ENCODE measurements at places on chromosomes 3 and 15.

- no peak overlapping the region for H3K4me3 ChIP-seq
- H3K36me3 ChIP-seq: peaks cover 4% of the 10 kb centered on the region
Measured at GRCh38 chr15:80168421-80168820, 15.6 kb downstream of the FAH start.

- H3K27me3 ChIP-seq: no peaks in the 10 kb centered on the region
- no peak overlapping the region for H3K4me3 ChIP-seq
- H3K27ac ChIP-seq: no peak overlapping the region
- H3K36me3 ChIP-seq: peaks cover 19% of the 10 kb centered on the region
- DNase-seq: no peak
Measured at GRCh38 chr3:196270499-196270898, 17.0 kb downstream of the PCYT1A start.

GRCh38 chr3:104397713-104398112, 969.0 kb upstream of the ALCAM start:
- no peak overlapping the region for H3K27ac ChIP-seq
- H3K4me1 ChIP-seq: no peaks in the 10 kb centered on the region
- no peak for DNase-seq

DNA sequence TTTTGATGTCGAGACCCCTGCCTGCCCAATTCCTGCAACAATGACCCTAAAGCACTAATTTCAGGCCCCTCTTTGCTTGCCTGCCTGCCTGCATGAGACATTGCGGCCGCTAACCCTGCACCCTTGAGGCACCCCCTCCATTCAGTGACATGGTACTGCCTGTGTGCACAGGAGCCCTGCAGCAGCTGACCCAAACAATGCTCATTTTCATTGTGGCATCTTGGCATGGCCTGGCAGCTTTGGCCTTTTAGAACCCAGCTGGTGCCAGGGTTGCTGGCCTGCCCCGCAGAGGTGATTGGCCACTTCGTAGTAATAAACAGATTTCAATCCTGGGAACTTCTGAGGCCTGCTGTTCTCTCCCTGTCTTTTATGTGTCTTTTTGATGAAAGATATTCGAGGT, 33.8 kb downstream of the SLCO3A1 start:
- H3K4me1 ChIP-seq: peaks cover 14% of the 10 kb centered on the region
- no peak overlapping the region for H3K27ac ChIP-seq
- no peak for DNase-seq
- H3K36me3 ChIP-seq: no peaks in the 10 kb centered on the region
- H3K4me3 ChIP-seq: no peak overlapping the region

DNA sequence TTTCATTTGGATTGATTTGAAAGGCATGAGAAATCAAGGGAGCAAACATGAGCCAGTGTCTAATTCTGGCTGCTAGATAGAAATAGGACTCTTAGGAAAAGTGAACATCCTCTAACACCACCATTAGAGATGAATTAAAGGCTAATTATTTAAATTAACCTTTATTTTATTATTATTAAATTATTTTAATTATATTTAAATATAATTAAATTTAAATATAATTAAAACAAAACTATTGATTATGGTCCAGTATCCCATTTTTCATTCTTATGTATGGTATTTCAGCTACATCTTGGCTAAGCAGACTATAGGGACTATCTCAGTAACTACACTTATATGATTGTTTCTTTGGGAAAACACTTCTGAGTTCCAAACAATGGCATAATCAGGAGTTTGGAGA, 904.8 kb downstream of the NAALADL2 start:
- H3K27ac ChIP-seq: no peak overlapping the region
- H3K27me3 ChIP-seq: no peaks in the 10 kb centered on the region
- no peak for DNase-seq
- H3K4me3 ChIP-seq: no peak overlapping the region

GRCh38 chr3:184235381-184236032, 6.1 kb downstream of the VWA5B2 start:
- H3K36me3 ChIP-seq: no peaks in the 10 kb centered on the region
- no peak overlapping the region for H3K27ac ChIP-seq
- DNase-seq: no peak
- peaks cover 25% of the 10 kb centered on the region for H3K27me3 ChIP-seq

DNA sequence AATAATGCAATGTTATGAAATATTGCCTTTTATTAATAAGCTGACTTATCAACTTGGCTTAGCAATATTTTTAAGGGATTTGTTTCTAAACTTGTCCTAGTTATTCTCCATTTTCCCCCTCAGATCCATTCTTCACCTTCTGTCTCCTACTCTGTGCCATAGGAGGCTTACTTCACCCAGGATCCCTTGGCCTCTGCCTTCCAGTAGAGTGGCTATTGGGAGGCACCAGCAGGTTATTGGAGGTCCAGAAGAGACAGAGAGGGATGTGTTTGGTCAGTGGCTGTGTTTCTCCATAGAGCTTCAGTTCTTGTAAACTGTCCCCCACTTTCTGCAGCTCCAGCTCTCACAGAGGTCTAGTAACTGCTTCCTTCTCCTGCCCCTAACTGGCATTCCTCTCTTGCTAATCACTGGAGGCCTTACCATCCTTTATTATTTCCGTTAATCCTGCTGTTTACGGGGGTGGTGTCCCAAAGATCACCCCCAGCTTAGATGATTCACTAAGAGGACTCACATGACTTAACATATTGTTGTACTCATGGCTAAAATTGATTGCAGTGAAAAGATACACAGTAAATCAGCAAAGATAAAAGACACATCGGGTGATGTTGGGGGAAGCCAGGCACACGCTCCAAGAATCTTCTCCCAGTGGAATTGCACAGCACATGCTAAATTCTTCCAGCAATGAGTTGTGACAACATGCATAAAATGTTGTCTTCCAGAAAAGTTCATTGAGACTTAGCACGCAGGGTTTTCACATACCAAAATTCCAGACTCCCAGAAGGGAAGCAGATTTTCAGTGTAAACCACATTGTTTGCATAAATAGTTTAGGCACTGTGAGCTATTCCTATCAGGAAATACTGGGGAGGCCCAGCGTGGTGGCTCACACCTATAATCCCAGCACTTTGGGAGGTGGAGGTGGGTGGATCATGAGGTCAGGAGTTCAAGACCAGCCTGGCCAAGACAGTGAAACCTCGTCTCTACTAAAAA, 67.5 kb downstream of the RPL22L1 start:
- H3K36me3 ChIP-seq: no peaks in the 10 kb centered on the region
- no peaks in the 10 kb centered on the region for H3K27me3 ChIP-seq
- no peak overlapping the region for H3K4me3 ChIP-seq
- no peaks in the 10 kb centered on the region for H3K4me1 ChIP-seq
- no peak for DNase-seq
- no peak overlapping the region for H3K27ac ChIP-seq

DNA sequence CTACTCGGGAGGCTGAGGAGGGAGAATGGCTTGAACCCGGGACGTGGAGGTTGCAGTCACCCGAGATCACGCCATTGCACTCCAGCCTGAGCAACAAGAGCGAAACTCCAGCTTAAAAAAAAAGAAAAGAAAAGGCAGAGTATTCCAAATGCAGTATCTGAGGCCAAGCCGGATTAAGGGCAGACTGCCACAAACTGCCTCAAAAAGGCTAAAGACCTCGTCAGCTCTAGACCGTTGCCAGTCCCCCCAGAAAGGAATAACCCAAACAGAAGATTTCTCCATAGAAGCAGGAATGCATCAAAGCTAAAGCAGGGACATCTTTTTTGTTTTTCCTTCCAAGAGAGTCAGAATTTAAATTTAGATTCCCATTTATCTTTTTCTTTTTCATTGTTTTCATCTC, 72.9 kb downstream of the TM4SF4 start:
- H3K4me3 ChIP-seq: no peak overlapping the region
- no peaks in the 10 kb centered on the region for H3K27me3 ChIP-seq
- H3K36me3 ChIP-seq: no peaks in the 10 kb centered on the region
- DNase-seq: no peak

DNA sequence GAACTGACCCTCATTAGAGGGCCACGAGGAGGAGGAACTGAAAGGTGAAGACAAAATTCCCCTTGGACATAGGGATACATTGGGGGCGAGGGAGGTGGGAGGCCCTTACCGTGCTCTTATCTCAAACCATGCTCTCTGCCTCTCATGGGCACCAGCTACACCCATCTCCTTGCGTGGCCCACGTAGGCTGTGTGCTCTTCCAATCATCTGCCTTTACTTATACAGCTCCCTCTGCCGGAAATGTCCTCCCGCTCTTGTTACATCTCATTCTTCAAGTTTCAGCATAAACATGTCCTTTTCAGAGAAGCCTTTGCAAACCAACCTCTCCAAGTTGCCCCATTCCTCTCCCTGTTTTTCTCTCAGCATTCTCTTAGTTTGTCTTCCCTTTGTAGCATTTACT, 307.8 kb upstream of the PROK2 start:
- no peaks in the 10 kb centered on the region for H3K36me3 ChIP-seq
- H3K4me3 ChIP-seq: no peak overlapping the region
- DNase-seq: no peak
- H3K27me3 ChIP-seq: no peaks in the 10 kb centered on the region
- no peak overlapping the region for H3K27ac ChIP-seq
- H3K4me1 ChIP-seq: no peaks in the 10 kb centered on the region

GRCh38 chr3:29475854-29476253, 195.0 kb downstream of the RBMS3 start:
- no peaks in the 10 kb centered on the region for H3K4me1 ChIP-seq
- H3K27ac ChIP-seq: no peak overlapping the region
- no peak for DNase-seq
- H3K36me3 ChIP-seq: no peaks in the 10 kb centered on the region
- H3K27me3 ChIP-seq: no peaks in the 10 kb centered on the region
- no peak overlapping the region for H3K4me3 ChIP-seq

DNA sequence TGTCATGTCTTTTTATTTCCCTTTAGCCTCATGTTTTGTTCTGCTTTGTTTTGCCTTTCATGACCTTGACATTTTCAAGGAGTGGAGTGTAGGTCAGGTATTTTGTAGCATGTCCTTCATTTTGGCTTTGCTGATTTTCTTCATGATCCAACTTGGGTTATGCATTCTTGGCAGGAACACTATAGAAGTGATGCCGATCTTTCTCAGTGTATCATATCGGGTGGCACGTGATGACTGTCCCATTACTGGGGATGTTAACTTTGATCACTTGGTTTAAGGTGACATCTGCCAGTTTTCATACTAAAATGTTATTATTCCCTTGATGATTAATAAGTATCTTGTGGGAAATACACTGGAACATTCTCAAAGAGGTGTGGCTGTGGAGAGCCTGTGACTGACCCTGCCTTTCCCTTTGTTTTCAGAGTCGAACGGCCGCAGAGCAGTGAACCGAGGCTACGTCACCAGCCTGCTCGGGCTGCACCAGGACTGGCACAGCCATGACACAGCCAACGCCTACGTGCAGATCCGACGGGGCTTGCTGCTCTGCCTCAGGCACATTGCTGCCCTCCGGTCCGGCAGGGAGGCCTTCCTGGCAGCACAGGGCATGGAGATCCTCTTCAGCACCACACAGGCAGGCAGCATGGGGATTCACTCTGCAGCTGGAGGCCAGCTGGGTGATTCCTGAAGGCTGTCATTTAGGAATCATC, 167.7 kb downstream of the AGBL1 start:
- H3K27me3 ChIP-seq: no peaks in the 10 kb centered on the region
- no peak overlapping the region for H3K4me3 ChIP-seq
- H3K36me3 ChIP-seq: no peaks in the 10 kb centered on the region
- no peaks in the 10 kb centered on the region for H3K4me1 ChIP-seq
- no peak overlapping the region for H3K27ac ChIP-seq
- no peak for DNase-seq

GRCh38 chr15:31469786-31470525, 143.3 kb downstream of the KLF13 start:
- no peaks in the 10 kb centered on the region for H3K36me3 ChIP-seq
- peaks cover 39% of the 10 kb centered on the region for H3K4me1 ChIP-seq
- no peak overlapping the region for H3K4me3 ChIP-seq
- no peak overlapping the region for H3K27ac ChIP-seq
- DNase-seq: no peak

DNA sequence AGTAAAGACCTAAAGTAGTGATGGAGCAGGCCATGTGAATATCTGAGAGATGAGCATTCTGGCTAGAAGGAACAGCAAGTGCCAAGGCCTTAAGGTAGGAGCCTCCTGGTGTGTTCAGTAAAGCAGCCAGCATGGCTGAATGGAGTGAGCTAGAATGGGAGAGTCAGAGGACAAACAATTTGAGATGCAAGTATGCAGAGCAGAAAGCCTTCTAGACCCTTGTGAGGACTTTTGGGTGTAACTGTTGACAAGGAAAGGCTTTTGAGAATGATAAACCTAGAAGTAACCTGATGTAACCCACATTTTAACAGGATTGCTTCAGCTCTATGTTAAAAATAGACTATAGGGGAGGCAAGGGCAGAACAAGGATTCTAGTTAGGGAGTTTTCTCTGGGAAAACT, 14.8 kb upstream of the RNF7 start:
- DNase-seq: no peak
- H3K4me1 ChIP-seq: no peaks in the 10 kb centered on the region
- no peaks in the 10 kb centered on the region for H3K27me3 ChIP-seq
- no peak overlapping the region for H3K4me3 ChIP-seq
- H3K36me3 ChIP-seq: no peaks in the 10 kb centered on the region
- H3K27ac ChIP-seq: no peak overlapping the region

- DNase-seq: no peak
- H3K36me3 ChIP-seq: no peaks in the 10 kb centered on the region
- no peak overlapping the region for H3K4me3 ChIP-seq
- H3K27me3 ChIP-seq: no peaks in the 10 kb centered on the region
- no peaks in the 10 kb centered on the region for H3K4me1 ChIP-seq
- H3K27ac ChIP-seq: no peak overlapping the region
Measured at GRCh38 chr3:61602466-61602865, 41.1 kb downstream of the PTPRG start.

DNA sequence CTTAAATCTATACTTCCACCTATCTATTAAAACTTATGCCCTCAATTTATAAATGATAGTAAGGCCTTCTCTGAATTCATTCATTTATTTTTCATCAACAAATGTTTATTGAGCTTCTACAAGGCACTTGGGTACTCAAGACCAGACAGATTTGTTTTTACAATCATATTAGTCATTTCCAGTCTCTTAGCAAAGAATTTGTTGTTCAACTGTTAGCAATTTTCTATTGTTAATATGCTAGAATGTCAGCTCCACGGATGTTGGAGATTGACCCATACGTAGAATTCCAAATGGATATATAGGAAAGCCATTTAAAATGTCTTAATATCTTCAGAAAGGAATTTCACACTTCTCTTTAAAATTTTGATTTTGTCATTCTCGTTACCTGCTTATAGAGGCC, 36.7 kb downstream of the ZBTB38 start:
- no peak overlapping the region for H3K4me3 ChIP-seq
- DNase-seq: no peak
- no peak overlapping the region for H3K27ac ChIP-seq
- peaks cover 19% of the 10 kb centered on the region for H3K36me3 ChIP-seq
- H3K4me1 ChIP-seq: peaks cover 74% of the 10 kb centered on the region
- H3K27me3 ChIP-seq: no peaks in the 10 kb centered on the region

GRCh38 chr3:127063916-127064315, 81.0 kb downstream of the PLXNA1 start:
- no peak overlapping the region for H3K27ac ChIP-seq
- no peaks in the 10 kb centered on the region for H3K36me3 ChIP-seq
- H3K4me1 ChIP-seq: no peaks in the 10 kb centered on the region
- H3K4me3 ChIP-seq: no peak overlapping the region

Data from CD4-positive, alpha-beta memory T cell (primary cell).